ENCODE measurements at places on chromosomes 2 and 18.

- no peak for DNase-seq
Measured at GRCh38 chr2:239008004-239008403, 160.1 kb downstream of the TWIST2 start.

DNA sequence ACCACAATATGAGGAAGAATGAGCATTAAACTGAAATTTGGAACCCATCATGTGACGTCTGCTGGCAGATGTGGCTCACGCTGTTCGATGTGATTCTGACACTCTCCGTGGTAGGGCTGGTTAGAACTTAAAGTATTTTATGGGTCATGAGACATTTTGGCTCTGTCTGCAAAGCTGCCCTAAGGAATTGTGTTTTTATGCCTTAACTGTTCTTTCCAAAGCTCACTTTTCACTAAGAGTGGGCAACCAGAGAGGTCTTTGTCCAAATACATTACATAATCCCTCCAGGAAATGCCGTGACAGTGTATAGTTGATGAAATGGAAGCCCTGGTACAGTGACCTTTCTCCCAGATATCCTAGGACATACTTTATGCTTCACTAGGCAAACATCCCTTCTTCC lies 119.1 kb downstream of the AQP4 start:
- DNase-seq, result no peak

GRCh38 chr2:203059567-203060240 lies 45.0 kb downstream of the NBEAL1 start:
- DNase-seq, result no peak

DNA sequence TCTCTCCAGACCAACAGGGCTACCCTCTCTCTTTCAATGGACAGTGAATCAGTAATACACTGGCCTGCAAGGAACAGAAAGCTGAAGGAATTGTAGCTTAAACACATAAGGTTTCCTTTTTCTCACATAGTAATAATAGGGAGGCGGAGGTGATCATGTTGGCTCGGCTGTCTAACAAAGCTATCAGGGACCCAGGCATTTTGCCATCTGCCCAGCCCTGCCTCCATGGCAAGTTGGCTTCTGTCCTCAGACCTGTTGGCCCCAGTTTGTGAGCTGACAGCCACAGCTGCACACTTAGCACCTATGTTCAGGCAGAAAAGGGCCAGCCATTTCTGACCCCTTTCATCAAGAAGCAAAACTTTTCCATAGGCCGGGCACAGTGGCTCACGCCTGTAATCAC lies 2.0 kb upstream of the CHRNG start:
- DNase-seq, result no peak

- no peak for DNase-seq
Measured at GRCh38 chr2:120600335-120600734, 135.3 kb upstream of the GLI2 start.

GRCh38 chr18:42038936-42039335 lies 83.9 kb downstream of the PIK3C3 start:
- no peak for DNase-seq

DNA sequence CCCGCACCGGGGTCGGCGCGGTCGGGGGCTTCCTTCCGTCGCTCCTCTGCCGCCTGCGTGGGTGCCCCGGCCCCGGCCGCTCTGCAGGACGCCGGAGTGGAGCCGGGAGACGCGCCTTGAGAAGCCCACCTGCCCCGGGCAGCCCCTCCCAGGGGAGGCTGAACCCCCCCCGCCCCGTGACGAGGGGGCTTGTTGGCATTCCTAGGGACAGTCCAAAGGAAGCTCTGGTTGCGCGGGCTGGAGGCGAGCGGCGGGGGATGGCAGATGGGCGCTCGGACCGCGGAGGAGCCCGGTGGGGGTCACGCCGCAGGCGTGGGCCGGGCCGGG lies 133.5 kb upstream of the MGAT5 start:
- DNase-seq, result peak; percentile 8

DNA sequence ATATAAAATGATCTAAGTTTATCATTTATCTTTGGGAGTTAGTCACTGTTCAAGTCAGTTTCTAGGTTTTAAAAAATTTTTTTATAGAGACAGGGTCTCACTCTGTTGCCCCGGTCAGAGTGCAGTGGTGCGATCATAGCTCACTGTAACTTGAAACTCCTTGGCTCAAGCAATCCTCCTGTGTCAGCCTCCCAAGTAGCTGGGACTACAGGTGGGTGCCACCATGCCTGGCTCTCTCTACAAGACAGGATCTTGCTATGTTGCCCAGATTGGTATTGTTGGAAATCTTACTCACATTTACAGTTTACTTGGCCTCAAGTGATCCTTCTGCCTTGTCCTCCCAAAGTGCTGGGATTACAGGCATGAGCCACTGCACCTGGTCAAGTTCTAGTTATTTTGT lies 74.5 kb downstream of the MIB1 start:
- DNase-seq, result no peak

- DNase-seq, result no peak
Measured at GRCh38 chr2:108536133-108536780, 2.0 kb downstream of the LIMS1 start.

DNA sequence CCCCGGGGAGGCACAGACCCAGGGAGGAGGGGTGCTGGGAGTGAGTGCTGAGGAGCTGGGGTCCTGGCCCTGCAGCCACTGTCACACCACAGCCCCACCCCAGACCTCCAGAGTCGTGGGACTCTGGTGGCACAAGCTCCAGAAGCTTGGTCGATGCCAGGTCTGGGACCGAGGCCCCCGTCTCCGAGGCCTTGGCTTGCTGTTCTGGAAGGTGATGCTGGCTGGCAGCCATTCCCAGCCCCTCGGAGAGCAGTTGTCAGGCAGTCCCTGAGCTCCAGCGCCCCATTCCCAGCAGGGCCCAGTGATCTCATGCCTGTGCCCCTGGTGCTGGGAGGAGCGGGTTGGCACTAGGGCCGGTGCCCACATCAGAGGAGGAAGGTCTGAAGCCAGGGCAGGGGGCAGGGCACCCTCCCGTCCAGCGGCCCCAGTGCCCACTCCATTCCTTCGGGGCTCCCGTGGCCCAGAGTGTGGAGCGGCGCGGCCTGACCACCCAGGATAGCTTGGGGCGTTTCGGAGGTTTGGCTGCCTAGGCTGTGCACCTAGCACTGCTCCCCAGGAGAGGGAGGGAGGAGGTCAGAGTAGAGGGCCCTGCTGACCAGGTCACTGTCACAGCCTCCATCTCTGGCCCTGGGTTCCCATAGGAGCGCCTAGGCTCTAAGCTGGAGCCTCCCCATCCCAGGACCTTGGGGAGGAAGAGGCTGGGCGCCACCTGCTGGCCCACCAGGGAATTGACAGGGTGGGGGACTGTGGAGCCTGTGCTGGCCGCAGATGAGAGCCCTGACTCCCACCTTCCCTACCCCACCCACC lies 16.8 kb upstream of the ALPI start:
- no peak for DNase-seq

DNA sequence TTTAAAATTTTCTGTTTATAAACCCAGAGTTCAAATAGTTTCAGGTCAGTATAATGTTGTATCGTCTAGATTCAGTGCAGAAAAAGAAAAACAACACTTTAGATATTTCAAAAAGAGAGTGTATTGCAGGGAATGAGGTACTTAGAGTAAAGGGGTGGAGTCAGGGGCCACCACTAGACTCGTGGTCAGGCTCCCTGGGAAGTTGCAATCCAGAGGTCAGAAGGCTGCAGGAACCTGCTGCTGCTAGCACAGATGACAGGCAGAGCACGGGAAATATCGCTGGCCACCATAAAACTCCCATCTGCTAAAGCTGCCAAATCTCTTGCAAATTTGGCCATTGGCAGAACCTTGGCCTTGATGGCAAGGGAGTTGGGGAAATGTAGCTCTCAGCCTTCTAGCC lies 64.6 kb downstream of the THNSL2 start:
- DNase-seq, result no peak

All from neural crest cell (in vitro differentiated cells).